ENCODE measurements at places on chromosomes 12 and 14.

GRCh38 chr12:99611599-99611998 is 36.0 kb upstream of the GARIN6 start:
- DNase-seq, result no peak

DNA sequence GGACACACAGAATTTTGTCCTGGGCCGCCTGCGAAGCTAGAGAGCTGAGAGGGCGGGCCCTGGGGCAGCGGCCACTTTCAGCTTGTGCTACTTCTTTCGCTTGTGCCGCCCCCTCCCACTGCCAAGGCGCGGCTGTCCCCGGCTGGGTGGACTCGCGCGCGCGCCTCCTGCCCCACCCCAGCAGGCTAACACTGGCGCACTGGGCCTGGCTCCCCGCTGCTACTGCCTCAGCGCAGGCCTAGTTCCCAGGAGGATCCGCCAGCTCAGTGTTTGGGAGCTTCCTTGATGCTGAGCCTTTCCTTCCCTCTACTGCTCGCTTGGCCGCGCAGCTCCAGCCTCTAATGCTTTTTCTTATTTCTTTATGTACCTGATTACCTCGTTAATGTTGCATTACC is 27.4 kb upstream of the METAP2 start:
- peak; percentile 69 for DNase-seq

GRCh38 chr12:75674393-75674792 is 163.0 kb upstream of the KRR1 start:
- DNase-seq, result no peak

DNA sequence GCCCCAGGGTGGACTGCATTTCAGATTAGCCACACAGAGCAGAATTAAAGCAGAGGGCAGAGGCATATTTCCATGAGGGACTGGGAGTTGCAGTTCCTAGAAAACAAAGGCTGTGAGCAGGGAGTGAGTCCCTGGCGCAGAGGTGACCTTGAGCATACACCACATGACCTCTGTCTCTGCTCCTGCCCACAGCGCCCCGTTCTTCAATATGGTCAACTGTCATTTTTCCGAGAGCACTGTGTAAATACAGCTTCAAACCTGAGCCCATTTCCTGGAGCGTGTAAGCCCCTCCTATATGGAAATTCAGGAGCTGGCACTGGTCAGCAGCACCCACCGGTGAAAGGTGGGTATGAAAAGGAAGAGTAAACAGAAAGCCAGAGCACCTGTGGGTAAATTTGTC is 192.2 kb upstream of the PELI2 start:
- no peak for DNase-seq

- no peak for DNase-seq
These were observed 2.1 kb downstream of the SAMD4A start for GRCh38 chr14:54568821-54569595.

GRCh38 chr12:524167-524951 is 64.6 kb downstream of the B4GALNT3 start:
- no peak for DNase-seq

DNA sequence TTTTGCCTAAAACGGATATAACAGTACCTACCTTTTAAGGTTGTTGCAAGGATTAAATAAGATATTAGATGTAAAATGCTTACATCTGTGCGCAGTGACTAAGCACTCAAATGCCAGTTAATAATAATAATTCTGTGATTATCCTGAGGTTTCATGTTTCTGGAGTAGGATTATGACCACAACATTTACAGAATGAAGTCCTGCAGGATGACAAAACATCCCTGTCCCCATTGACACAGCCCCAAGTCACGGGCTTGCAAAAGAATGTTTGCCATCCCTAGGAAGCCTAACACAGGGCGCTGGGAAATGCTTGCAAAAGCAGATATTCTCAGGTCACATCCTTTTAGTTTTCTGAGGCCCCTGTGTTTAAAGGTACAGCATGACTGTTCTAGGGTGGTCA is 20.1 kb downstream of the SUSD6 start:
- DNase-seq, result no peak

GRCh38 chr14:24578558-24578957 is 2.5 kb upstream of the CTSG start:
- no peak for DNase-seq
